ENCODE measurements at places on chromosomes 16 and 17.
A peak's percentile ranks its signal among the peaks of the same experiment; 100 is the strongest.

- no peak for DNase-seq
Measured at GRCh38 chr17:75159196-75160031, 5.1 kb upstream of the JPT1 start.

GRCh38 chr16:54359081-54359480 is 72.5 kb upstream of the IRX3 start:
- no peak for DNase-seq

GRCh38 chr17:73792994-73793393 is 148.7 kb upstream of the SDK2 start:
- DNase-seq: no peak

DNA sequence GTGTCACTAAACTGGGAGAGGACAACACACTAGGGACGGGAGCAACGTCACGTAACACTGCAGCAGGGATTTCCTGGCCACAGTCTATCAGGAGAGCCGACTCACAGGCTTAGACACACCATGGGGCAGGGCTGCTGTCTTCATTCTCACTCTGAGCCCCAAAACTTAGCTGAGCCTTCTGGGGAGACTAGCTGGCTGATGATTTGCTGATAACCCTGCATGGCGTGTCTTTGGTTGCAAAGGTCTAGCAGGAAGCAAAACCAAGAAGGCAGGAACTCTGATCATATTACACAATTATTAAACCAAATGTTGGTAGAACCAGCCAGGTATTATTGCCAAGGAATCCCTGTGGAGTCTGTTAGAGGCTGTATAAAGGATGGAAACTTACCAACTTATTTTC is 345.0 kb downstream of the SLC39A11 start:
- DNase-seq: no peak

GRCh38 chr17:12074346-12074745 is 53.7 kb downstream of the MAP2K4 start:
- DNase-seq: no peak

DNA sequence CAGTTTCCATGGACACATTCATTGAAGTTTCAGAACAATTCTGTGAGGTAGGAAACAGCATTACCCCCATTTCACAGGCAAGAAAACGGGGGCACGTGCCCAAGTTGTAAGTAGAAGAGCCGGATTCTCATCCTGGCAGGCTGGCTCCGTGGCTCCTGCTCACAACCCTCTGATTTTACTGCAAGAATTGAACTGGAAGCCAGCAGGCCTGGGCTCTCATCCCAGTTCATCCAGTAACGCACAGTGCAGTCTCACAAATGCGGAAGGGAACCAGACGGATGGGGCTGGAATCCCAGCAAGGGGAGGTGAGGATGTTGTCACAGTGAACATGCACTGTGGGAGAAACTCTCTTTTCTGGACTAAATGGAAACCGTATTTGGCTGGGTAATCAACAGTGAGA is 40.7 kb upstream of the DOC2B start:
- DNase-seq: no peak

GRCh38 chr17:60933739-60934138 is 256.1 kb downstream of the BCAS3 start:
- no peak for DNase-seq

DNA sequence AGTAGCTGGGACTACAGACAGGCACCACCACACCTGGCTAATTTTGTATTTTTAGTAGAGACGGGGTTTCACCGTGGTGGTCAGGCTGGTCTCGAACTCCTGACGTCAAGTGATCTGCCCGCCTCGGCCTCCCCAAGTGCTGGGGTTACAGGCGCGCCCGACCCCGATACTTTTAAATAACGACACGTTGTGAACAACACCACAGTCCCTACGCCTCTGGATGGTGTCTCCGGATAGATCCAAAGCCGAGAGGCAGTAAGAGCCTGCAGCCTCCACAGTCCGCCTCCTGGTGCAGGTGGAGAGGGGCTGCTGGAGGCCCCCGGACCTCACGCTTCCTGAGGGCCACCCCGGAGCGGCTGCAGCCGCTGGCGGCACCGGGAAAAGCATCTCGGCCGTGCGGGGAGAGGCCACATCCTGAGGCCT is 741 bp upstream of the TLCD3A start:
- no peak for DNase-seq

GRCh38 chr17:38746849-38747462 is 1.2 kb downstream of the PCGF2 start:
- peak; percentile 66 for DNase-seq

DNA sequence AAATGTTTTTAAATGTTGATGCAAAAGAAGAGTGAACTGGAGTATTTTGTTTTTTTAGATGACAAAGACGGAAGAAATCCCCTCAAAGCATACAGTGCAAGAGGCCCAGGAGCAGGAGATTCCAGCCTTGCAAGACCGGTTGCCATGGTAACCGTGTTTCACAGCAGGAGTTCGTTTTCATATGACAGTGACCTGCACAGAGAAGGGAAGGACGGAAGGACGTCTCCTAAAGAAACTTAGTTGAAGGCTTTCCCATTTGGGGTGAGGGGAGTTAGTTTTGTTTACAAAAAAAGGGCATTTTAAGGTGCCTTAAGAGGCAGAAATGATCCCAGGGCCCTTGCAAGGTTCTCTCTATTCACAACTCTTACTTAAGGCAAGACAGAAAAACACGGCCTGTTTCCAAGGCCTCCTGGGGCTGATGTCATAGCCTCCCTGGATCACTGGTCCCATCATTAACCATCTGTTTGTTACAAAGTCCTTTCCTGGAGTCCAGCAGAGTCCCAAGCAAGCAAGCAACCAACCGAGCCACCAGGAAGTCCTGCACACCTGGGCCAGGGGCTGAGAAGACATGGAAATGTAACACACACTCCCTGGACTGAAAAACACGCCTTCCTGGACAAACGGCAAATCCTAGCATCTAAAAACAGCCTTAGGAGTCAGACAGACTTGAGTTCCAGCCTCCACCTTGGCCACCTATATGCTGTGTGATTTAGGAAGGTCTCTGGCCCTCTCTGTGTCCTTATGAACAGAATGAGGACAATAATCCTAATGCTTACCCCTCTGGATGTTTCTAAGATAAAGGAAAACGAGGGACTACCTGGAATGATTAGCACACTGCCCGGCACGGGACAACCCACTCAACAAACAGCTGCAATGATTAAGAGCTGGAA is 30.3 kb upstream of the RPH3AL start:
- DNase-seq: no peak

GRCh38 chr17:8225813-8226535 is 15.6 kb upstream of the AURKB start:
- DNase-seq: peak; percentile 11

GRCh38 chr17:1746975-1747543 is 4.4 kb downstream of the SERPINF2 start:
- DNase-seq: no peak

GRCh38 chr17:63928966-63929695 is 3.0 kb downstream of the CD79B start:
- DNase-seq: no peak

DNA sequence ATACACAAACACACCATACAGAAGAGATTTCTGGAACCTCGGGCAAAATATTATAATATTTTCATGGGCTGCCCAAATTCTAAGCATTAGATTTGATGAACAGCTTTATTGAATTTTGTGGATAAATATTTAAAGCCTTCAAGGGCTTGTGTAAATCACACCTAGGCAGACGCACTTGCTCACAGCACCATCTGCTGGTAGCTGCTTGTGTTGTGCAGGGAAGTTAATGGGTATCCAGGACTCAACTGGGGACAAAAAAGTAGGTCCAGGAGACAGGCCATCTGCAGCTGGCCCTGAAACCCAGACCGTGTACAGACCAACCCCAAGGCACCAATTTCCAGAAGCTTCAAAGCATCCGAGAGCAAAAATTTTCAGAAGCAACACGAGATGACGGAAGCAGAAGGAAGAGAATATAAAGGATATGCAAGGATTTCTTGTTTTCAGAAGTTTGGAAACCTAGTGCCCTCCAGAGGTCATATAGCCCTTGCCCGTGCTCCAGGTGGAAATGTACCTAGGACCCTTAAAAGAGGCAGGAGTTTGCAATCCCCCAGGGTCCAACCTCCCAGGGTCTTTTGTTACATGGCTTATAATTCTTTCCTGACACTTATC is 140.0 kb downstream of the CHD9NB start:
- DNase-seq: peak; percentile 73

DNA sequence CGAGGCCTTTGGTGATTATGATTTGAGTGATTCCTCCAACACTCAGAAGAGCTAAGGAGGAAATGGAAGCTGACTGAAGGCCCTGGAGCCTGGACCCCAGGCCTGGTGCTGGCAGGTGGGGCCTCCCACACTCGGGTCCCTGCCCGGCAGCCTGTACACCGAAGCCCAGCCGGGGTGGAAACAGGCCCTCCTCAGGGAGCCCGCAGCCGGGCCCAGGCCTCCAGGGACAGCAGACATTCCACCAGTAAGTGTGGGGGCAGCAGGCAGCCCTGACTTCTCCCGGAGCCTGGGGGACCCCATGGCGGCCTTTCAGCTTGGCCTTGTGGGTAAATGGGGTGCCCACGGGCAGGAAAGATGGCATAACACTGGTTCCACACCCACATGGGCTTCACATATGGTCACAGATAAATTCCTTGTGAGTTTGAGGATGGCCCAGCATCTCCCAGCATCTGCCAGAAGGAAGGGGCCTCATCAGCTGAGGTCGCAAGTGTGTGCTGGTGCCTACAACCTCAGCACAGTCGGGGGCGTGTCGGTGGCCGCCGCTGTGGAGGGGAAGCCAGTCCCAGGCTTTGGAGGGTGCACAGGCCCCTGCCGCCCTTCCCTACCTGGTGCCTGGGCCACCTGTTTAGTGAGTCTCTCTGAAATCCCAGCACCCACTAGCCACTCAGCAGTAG is 29.2 kb upstream of the SLC38A10 start:
- no peak for DNase-seq
